ENCODE measurements at places on chromosomes 2 and 18.

- DNase-seq: no peak
These were observed 98.0 kb downstream of the ANKRD44 start for GRCh38 chr2:197212344-197213262.

- DNase-seq: no peak
These were observed 6.7 kb upstream of the SALL3 start for GRCh38 chr18:78972930-78973331.

DNA sequence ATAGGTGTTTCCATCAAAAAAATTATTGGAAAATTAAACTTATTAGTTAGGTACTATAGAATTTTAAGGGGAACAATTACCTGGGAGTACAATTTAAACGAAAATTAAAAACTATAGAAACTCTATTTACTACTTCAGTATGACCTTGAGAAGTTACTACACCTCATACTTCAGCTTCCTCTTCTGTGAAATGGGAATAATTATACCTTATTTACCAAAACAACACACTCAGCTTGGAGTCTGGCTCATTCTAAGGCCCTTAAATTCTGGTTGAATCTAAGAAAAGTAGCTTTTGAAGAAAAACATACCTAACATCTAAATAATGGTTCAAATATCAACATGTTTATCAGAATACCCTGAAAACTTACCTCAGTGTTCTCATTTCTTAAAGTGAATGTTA is 2.7 kb downstream of the NABP1 start:
- DNase-seq: no peak

GRCh38 chr2:211928201-211928600 is 610.4 kb downstream of the ERBB4 start:
- no peak for DNase-seq

- DNase-seq: no peak
These were observed 707 bp downstream of the SALL3 start for GRCh38 chr18:78980279-78980771.

DNA sequence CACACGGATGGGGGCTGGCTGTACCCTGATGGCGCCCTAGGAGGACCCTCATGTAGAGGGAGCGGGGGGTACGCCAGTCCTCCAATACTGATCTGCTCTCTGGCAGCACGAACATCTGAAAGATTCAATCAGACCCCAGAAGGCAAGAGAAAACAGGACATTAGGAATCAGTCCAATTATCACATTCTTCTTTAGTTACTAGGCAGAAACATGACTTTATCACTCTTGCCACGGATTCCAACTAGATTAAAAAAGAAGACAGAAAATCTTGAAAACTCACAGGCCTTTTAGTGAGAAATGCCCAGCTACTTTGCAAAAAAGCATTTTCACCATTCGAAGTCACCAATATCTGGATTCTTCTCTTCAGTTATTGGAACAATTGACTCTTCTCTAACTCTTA is 68.4 kb downstream of the ID2 start:
- no peak for DNase-seq

GRCh38 chr2:241695651-241696050 is 6.2 kb upstream of the ING5 start:
- DNase-seq: no peak

- DNase-seq: no peak
These were observed 11.8 kb downstream of the G6PC2 start for GRCh38 chr2:168912901-168913369.

GRCh38 chr18:67590571-67591141 is 74.1 kb upstream of the DSEL start:
- DNase-seq: peak; percentile 3

GRCh38 chr2:241851325-241852115 is 7.2 kb downstream of the PDCD1 start:
- peak; percentile 41 for DNase-seq

DNA sequence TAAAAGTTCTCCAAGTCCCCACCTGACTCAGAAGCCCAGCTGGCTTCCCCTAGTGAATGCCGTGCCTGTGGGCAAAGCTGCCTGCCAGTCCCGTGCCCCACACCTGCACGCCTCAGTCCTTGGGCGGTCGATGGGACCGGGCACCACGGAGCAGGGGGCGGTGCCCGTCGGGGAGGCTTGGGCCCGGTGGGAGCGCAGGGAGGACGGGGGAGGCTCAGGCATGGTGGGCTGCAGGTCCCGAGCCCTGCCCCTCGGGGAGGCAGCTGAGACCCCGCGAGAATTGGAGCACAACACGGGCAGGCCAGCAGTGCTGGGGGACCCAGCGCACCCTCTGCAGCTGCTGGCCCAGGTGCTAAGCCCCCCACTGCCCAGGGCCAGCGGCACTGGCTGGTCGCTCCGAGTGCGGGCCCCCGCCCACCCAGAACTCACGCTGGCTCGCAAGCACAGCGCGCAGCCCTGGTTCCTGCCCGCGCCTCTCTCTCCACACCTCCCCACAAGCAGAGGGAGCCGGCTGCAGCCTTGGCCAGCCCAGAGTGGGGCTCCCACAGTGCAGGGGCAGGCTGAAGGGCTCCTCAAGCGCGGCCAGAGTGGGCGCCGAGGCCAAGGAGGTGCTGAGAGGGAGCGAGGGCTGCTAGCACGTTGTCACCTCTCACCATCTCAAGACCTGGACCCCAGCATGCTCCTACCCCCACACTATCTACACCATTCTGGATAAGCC is 215.5 kb downstream of the TNS1 start:
- no peak for DNase-seq

DNA sequence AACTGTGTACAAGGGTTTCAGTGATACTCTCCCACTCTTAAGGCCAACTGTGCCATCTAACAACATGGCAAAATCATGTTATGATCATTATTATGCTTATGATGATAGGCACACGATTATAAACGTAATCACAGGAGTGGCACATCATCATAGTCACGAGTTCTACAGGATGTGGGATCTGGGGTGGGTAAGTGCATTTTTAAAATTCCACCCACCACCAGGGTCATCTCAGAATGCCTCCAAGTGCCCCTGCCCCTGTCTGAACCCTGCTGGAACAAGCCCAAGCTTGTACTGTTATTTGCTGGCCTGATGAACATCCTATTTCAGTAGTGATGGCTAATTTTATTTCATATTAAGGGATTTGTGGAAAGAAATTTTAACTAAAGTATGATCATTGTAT is 117.8 kb downstream of the PTPRM start:
- DNase-seq: no peak

- DNase-seq: no peak
These were observed 65.6 kb upstream of the RAB6C start for GRCh38 chr2:129913695-129914495.

DNA sequence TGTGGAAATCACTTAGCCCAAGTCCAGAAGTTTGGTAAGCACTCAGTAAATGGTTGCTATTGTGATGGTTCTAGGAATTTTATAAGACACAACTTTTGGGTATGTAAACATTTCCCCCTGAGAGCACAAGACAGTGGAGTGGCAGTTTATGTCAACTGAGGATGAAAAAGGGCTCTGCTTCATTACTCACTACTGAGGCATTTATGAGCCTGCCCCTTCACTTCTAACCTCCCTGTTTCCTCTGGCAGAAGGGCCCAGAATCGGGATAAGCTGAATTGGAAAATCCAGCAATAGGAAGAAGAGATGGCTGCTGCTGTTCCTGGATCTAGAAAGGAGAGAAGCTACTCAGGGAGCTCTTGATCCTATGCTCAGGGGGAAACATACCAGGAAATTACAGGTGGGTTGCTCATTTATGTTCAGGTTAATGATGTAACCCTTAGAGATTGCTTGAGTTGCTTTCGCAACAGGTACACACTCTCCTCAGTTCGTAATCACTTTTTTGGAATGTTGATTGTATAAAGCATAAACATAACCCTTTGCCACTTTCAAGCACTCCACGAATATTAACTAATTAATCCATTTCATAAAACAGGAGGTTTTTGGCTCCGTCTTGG is 46.3 kb downstream of the ADCYAP1 start:
- DNase-seq: peak; percentile 42

- no peak for DNase-seq
These were observed 27.4 kb upstream of the CNNM3 start for GRCh38 chr2:96788442-96789244.

DNA sequence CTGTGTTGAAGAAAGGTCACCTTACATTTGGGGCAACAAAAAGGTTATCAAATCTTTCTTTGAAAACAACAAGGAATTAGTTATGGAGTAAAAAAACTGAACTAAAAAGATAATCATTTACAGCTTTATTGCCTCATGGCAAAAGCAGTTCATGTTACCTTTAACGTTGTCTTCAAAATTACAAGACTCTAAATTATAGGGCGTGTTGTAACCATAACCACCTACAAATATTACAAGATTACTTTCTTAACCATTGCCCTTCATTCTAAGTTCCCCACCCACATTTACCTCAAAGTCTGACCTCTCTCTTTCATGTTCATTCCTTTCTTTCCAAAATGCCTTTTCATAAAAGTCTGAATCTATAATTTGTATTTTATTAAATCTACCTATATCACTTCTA is 74.6 kb upstream of the LRATD1 start:
- no peak for DNase-seq

DNA sequence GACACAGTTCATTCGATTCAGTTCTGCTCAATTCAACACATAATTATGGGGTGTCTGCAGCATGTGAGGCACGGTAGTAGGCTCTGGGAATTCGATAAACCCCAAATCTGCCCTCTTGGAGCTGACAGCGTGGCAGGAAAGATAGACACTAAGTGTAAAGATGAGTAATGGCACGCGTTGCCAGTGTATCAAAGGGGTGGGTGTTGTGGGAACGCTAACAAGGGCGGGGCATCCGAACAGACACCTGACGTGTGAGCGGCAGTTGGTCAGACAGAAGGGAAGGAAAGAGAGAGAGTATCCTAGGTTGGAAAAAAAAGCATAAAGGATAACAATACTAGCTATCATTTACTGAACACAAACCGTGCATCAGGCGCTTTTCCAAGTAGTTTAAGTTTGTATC is 125.7 kb upstream of the HAAO start:
- DNase-seq: no peak

DNA sequence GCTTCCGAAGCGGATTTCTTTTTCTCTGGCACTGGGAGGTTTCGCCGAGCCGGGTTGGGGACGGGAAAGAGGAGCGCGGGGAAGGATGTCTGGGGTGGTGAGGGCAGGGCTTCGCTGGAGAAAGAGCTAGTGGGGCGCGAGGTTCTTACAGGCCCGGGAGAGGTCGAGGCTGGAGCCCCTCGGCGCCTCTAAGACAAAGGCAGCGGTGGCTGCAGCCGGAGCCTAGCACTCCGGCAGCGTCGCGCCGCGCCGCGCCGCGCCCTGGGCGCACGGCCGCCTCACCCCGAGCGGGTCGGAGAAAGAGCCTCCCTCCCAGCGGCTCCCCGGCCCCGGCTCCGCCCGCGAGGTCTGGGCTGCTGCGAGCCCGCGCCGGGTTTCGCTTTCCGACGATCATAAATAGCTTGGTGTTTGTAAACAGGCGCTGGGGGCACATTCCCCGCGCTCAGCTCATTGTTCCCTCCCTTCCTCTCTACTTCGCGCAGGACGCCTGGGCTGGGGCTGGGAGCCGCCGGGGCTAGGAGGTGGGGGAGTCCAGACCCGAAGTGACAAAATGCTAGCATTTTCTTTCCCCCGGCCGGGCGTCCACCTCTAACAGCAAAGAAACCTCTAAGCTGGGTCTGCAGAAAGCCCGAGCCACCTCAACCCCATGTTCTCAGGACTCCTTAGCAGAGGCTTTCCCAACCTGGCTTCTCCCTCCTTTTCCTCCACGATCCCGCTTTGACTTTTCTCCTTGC is 813 bp upstream of the MEIS1 start:
- peak; percentile 86 for DNase-seq

DNA sequence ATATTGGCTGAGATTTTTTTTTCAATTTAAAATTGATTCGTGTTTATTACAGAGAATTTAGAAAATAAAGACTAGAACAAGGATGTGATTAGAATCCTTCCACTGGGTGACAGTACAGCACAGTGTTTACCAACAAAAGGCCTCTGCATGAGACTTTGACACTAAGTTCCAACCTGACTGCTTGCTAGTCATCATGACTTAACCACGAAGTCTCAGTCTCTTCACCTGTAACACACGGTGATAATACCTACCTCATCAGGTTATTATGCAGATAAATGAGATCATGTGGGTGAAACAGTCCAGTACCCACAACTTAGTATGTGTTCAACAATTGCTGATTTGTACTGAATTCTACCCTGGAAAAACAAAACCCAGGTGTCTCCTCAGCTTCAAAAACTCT is 151.2 kb downstream of the STK39 start:
- no peak for DNase-seq

DNA sequence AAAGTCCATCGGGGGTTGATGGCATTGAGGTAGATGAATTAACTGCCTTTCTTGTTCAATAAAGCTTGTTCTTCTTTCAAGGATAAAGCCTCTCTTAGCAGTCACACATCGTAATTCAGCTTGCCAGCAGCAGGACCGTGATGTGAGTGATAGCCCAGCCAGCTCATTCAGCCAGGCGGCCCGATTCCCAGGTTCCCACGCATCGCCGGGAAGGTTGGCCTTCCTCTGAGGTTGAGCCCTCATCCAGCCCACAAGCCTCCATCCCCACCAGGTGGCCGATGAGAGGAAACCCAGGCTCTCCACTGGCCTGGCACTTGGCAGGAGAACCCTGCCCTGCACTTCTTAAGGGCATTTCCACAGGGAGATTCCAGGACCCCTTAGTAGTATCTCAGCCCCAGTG is 4.7 kb downstream of the AGAP1 start:
- DNase-seq: no peak

DNA sequence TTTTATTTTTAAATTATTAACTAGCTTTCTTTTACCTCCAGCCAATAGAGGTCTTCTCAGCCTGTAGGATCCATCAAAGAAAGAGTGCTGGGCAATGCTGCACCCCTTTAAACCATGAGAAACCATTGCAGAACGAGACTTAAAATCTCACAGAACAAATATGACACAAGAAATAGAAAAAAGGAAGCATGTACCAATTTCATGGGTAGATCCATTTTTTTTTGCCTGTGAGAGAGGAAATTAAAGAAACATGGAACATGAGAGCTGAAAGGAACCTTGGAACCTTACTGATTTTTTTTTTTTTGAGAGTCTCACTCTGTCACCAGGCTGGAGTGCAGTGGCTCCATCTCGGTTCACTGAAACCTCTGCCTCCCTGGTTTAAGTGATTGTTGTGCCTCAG is 14.0 kb downstream of the HRH4 start:
- no peak for DNase-seq

DNA sequence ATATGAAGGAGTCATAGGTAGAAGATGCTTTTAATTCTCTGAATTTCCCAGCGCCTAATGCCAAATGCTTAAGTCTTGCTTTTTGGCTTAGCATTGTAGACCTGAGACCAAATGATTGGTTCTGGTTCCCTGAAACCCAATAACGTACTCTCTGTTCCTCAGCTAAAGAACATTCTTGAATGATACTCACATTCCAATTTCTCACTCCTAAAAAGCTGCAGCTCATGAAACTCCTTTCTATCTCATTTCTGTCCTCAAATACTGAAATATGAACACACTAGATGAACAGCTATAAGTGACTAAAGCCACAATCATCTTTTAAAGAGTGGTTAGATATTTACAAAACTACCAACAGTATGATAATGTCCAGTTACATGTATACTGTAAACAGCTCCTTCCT is 272.1 kb downstream of the SLC8A1 start:
- no peak for DNase-seq

GRCh38 chr18:12839057-12839525 is 44.9 kb downstream of the PTPN2 start:
- peak; percentile 16 for DNase-seq

Measured in SJSA1 (cell line).